ENCODE measurements at places on chromosomes 7 and 10.

- no peak for DNase-seq
Observed at GRCh38 chr10:132407243-132407746, 10.3 kb downstream of the PWWP2B start.

- no peak for DNase-seq
Observed at GRCh38 chr10:91616137-91616536, 16.7 kb downstream of the PPP1R3C start.

DNA sequence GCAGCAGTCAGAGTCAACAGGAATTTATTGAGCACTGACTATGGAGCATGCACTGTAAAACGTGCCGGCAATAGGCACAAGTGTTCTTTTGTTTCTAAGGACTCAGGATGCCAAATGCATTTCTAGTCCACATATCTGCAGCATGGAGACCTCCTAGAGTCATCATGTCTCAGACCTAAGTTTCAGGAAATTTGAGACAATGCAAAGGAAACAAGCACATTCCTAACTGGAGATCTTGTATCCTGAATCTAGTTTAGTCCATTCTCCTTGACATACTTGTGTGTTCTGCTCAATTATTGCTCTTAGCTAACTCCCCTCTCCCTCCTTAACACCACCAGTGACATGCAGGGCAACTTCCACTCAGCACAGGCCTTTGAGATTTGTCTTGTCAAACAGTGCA lies 173.2 kb downstream of the ZNF438 start:
- DNase-seq: no peak

DNA sequence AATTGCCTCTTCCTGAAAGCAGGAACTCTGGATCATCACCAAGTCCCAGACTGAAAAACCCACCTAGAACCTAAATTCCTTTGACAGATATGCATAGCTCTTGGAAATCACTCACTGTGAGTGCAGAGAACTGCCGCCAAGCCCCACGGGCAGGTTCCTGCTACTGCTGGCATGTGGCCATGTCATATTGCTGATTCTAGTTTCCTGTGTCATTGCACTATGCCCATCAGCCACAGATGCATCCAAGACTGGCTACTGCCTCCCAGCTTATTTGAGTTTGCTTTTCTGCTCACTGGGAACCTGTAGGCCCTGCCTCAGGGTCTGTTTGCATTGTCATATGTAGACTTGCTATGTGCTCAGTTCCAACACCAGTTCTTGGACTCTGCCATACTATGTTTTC lies 786.0 kb downstream of the GRID1 start:
- no peak for DNase-seq

- no peak for DNase-seq
Observed at GRCh38 chr7:101662447-101662998, 33.4 kb upstream of the MYL10 start.

DNA sequence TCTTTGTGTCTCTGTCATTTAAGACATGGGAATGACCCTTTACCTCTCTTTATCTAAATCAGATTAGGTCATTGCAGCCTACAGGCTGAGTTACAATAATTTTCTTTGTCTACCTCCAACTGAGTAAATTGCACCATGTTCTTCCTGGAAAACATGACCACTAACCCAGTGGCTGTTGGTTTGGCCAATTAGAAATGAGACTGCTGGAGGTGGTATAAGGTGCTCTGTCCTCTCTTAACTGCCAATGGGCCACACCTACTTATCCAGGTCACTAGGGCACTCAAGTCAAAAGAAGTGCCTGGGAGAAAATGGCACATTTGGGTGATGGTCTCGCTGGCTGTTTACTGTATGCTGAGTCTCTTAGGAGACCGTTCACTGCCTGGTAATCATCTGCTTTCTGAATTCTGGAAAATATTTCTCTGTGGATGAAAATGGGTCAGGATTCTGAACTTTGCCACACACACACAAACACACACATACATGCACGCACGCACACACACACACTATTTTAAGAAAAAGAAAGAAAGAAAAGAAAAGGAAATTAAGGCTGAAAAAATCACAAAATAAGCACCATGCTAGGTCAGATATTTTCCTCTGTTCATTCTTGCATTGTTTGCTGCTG lies 16.4 kb downstream of the STAMBPL1 start:
- no peak for DNase-seq

DNA sequence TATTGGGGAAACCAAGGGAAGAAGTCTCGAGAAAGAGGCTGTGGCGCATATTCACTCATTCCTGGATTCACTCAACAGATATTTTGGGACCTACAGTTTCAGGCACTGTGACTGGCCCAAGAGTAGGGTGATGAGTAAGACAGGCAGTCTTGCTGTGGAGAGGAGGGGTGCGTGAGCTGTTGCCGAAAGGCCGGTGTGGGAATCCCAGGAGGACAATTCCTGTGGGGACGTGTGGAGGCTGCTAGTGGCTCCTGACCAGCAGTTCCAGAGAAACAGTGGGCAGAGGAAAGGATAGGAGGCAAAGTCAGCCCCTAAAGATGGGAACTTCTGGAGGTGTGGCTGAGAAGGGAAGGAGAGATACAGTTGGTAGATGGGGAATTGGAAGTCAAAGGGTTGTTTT lies 59.3 kb upstream of the GRB10 start:
- DNase-seq: no peak

DNA sequence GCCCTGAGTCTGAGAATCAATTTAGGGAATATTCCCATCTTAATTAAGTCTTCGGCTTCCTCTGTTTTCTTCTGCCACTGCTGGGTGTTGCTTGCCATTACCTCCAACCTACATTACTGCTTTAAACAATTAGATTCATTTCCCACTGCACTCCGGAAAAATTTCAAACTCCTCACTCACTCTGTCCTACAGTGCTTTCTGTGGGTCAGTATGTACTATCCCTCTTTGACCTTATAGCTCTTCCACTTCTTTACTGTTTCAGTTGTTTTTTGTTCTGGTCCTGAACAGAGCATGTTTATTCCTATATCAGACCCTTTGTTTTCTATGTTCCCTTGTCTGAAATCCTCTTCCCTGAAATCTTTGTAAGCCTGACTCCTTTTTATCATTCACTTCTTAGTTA lies 160.6 kb downstream of the MAGI2 start:
- DNase-seq: no peak

DNA sequence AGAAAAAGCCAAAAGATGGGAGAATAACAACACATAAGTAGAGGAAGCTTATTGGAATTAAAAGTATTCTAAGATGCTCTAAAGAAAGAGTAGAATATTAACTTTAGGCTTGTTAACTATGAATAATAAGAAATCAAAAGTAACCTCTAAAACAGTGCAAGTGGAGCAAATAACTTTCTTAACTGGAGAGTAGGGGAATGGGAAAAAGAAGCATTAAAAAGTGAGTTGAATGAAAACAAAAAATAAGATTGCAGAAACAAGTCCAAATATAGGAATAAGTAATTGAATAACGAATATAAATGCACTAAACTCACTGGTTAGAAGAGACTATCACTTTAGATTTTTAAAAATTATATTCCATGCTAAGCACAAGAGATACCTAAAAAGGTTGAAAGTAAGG lies 63.9 kb downstream of the HECTD2 start:
- no peak for DNase-seq

DNA sequence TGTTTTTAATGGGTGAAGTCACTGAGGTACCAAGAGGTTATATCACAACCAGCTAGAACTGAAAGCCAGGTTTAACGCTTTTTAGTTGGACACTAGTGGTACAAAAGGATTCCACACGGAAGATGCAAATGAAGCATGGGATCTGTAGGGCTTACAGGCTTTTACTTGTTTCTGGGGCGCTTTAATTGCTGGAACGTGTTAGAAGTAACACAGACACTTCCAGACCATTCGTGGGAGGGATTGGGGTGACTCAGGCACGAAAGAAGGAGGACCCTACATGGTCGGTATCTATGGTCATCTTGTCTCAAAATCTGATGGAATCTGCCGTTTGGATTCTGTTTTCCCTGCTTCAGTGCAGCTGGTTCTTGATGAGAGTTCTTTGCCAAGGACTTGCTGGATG lies 1.0 kb downstream of the YKT6 start:
- no peak for DNase-seq

DNA sequence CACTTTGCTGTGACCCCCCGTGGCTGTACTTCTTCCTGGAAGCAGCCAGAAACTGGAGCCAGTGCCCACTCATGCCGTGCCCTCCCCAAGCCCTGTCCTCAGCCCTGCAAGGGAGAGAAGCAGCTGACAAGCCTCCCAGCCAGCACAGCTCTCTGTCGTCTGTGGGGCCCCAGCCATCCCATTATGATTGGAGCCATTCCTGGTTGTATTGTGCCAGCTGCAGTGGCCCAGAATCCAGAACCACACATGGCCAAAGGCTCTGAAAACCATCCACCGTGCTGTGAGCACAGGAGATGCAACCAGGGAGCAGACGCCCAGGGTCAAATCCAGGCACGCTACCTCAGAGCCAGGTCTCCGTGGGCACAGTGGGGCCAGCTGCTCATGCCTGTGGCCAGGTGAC lies 18.7 kb downstream of the GRID2IP start:
- DNase-seq: no peak

DNA sequence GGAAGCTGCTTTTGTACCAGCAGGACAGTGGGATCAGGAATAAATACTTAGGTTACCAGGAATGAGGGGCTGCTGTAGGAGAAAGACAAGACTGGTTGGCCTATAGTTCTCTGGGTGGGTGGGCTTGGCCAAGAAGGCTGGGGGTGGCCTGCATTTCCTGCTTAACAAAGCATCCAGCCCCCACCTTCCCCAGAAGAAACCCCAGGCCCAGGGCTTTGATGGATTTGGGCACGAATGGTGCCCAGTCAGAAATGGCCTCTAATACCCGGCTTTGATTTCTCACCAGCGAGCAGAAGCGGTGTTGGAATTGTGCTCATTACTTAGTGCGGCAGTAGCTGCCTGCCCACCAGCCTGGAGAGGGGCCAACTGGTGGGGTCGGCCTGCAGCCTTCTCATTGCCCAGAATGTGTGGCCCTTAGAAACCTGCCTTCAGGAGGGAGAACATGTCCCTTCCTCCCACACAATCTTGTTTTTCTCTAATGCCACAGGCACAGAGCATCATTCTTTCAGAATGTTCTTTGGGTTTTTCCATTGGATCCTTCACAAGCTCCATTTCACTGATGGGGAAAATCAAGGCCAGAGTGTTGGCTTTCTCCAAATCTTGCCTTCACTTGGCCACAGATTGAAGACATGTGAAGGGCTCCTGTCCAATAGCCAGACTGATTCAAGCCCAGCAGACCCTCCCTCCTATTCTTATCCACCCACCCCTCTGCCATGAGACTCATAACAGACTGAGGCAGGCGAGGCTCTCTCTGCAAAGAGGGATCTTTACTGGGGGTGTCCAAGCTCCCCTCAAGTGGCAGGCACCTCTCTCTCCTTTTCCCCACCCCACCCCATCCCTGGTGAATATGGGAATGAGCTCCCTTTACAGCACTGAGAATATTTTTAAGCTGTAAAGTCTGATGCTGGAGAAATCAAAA lies 2.5 kb downstream of the UNC5B start:
- no peak for DNase-seq

DNA sequence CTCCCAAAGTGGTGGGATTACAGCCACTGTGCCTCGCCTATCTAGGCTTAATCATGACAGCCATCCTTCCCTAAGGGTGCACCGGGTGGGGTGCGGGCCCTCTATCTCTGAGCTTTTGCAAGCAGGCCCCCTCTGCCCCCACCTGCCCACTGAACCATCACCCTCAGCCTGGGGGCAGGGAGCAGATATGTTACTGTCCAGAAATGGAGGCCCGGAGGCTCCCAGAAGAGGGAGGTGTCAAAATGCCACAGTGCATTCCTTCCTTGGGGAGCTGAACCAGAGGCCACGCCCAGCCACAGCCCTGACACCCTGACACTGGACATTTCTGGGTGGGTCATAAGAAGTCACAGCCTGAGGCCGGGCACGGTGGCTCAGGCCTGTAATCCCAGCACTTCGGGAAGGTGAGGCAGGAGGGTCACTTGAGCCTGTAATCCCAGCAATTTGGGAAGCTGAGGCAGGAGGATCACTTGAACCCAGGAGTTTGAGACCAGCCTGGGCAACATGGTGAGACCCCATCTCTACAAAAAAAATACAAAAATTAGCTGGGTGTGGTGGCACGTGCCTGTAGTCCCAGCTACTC lies 129.8 kb upstream of the TNRC18 start:
- DNase-seq: no peak

- no peak for DNase-seq
Observed at GRCh38 chr10:21340331-21340730, 185.2 kb downstream of the SKIDA1 start.

DNA sequence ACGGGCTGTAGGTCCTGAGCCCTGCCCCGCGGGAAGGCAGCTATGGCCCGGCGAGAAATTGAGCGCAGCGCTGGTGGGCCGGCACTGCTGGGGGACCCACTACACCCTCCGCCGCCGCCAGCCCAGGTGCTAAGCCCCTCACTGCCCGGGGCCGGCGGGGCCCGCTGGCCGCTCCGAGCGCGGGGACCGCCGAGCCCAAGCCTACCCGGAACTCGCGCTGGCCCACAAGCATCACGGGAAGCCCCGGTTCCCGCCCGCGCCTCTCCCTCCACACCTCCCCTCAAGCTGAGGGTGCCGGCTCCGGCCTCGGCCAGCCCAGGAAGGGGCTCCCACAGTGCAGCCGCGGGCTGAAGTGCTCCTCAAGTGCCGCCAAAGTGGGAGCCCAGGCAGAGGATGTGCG lies 5.5 kb upstream of the CACUL1 start:
- DNase-seq: no peak

GRCh38 chr10:75971402-75972211 lies 540.2 kb downstream of the LRMDA start:
- no peak for DNase-seq

GRCh38 chr7:134553976-134554375 lies 5.1 kb downstream of the AKR1B15 start:
- no peak for DNase-seq

GRCh38 chr7:89500084-89500483 lies 654.2 kb upstream of the STEAP1 start:
- DNase-seq: no peak

GRCh38 chr7:136142583-136142982 lies 165.4 kb upstream of the MTPN start:
- DNase-seq: peak; percentile 39

- DNase-seq: no peak
Observed at GRCh38 chr7:123820864-123821263, 24.1 kb upstream of the HYAL4 start.

- DNase-seq: no peak
Observed at GRCh38 chr10:120420421-120420820, 36.6 kb upstream of the PLPP4 start.

DNA sequence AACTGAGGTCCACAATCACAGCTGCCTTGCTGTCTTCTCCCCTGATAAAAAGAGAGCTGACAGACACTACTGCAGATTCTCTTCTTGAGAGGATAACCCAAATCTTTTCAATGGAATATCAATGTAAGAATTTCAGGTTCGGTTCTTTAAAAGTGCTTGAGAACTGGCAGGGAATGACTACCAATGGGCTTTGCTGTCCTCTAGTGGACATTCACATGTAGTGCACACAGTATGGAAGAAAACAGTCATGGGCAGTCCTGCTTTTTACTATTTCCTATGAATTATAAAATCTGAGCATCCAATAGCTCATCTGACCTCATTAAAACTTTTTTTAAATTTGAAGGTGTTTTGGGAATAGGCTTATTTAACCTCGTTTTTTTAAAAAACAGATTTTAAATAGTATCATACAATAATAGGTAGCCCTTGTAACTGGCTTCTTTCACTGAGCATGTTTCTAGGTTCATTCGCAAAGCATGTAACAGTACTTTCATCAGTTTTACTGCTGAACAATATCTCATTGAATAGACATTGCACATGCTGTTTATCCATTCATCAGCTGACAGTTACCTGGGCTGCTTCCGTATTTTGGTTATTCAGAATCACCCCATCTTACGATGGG lies 18.3 kb downstream of the FZD9 start:
- peak; percentile 50 for DNase-seq

- DNase-seq: no peak
Observed at GRCh38 chr7:139597028-139597427, 73.5 kb downstream of the CLEC2L start.

Measured in NCI-H524 (cell line).